T-helper 17 cell (primary cell): ENCODE measurements at places on chromosomes 11 and 22.
A peak's percentile ranks its signal among the peaks of the same experiment; 100 is the strongest.

GRCh38 chr11:14645015-14645912, 1.7 kb downstream of the PDE3B start:
- no peak for DNase-seq

DNA sequence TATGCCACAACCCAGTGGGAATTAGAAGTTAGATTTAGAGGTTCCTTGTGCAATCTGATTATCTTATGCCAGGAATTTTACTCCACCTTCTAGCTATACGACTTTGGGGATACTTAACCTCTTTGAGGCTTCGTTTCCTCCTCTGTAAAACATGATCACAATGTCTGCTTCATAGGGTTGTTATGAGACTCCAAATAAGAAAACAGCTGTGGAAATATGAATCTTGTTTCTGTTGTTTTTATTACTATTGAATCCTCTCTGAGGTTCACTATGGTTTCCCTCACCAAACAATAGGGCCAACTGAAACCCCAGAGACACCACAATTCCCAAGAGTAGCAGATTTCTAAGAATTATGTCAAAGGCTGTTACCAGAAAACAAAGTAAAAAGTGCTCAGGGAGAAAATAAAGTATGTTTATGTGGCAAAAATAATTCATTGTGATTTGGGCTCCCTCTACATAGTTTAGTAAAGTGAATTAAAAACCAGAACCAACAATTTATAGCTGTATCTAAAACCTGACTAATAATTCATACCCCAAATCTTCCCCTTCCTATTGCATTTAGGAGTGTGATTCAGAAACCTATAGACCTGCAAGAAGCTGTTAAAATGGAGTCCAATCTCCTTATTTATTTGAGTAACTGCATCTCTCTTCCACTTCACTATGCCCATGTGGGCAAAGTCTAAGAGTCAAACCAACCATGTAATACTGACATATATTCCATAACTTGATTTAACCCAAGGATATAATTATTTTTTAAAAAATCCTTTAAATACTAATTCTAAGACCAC, 38.4 kb downstream of the AMBRA1 start:
- no peak for DNase-seq

GRCh38 chr11:126310200-126310991, 6.5 kb downstream of the DCPS start:
- DNase-seq: peak; percentile 17

- no peak for DNase-seq
These were observed 14.5 kb downstream of the SEPTIN3 start for GRCh38 chr22:41983513-41984405.

DNA sequence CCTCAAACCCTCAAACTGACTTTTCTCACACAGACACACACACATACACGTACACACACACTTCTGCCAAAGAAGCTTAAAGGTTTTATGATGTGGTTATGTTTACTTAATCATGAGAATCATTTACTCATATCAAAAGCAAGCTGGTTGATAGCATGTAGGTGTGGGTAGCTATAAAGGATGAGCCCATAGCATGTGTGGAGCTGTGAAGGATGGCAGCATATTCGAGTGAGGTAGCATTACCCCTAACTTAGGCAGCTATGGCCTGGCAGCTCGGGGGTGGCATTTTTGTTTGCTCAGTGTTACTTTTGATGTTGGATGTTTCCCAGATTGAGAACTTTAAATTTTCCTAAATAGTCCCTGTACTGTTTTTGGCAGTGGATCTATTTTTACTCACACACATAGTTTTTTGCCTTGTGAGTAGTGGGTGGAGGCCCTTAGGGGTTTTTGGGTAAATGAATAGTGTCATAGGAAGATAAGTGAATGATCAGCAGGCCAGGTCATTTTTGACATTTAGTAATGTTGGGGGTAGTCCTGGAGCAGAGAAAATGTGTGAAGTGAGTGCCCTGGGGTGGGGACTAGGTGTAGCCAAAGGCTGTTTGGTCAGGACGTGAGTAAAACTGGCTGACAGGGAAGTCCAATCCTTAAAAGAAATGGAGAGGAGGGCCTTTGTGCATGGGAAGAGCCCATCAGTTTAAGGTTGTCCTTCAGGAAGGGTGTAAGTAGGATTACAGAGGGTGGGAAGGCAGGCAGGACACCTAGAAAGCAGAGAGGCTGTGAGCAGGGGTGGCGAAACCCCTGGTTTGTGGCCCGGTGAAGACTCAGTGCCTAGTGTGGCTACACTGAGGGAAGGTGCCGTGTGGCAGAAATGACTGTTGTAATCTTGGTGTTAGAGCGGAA, 7.1 kb downstream of the YWHAH start:
- no peak for DNase-seq

- DNase-seq: no peak
These were observed 67.9 kb upstream of the BLID start for GRCh38 chr11:122183933-122184332.
